Bronchial epithelial cell (primary cell): ENCODE measurements at places on chromosomes 6 and 20.

DNA sequence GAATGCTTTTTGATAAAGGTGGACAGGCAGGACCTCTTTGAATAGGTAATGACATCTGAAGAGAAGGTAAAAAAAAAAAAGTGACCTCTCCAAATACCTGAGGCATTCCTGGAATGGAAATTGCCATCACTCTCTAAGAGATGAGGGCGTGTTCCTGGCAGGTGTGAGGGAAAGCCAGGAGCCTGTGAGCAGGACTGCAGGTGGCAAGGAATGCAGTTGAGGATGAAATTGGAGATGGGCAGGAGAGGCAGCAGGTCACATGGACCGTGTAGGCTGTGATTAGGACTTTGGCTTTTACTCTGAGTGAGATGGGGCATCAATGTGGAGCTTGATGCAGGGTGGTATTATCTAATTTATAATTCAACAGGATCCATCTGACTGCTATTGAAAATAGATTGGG is 227.4 kb downstream of the LRFN2 start:
- DNase-seq = no peak

DNA sequence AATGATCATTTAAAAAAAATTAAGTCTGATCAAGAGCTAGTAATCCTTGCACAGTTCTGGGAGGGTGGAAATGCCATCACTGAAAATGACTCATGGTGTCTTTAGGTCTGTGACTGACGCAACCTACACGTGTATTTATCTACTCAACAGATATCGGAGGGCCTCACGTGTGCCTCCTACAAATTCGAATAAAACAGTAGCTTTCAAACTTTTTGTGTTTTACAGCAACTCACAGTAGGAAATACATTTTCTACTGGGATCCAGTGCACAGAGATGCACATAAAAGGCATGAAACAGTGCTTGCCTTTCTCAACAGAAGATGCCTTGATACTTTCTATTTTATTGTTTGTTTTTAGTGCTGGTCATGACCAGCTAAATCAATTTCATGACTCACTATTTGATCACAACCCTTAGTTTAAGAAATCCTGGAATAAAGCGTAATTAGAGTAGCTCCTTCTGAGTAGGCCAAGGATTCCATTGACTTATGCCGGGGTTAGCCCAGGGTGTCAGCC is 210.0 kb upstream of the SNX9 start:
- peak; percentile 95 for DNase-seq

GRCh38 chr6:148501178-148501590 is 158.5 kb downstream of the SASH1 start:
- peak; percentile 22 for DNase-seq

- no peak for DNase-seq
Measured at GRCh38 chr6:162690158-162690557, 37.4 kb downstream of the PRKN start.

DNA sequence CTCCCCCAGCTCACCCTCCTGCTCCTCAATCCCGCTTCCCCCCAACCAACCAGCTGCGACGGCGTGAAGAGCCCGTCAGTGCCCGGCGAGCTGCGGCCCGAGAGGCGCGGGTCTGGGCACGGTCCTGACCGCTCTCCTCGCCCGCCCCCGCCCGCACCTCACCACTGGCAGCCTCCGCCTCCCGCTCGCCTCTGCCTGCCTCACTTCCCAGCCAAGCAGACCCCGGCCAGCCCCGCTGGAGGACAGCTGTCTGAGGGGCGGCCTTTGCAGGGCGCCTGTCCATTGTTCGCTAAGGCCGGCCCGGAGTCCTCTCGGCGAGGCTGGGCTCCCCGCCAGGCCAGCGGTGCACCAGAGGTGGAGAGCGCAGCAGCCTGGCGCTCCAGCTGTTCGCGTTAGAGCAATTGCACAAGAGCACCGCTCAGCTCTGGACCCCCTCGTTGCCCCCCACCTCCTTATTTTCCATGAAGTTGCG is 1.3 kb downstream of the SOBP start:
- no peak for DNase-seq

DNA sequence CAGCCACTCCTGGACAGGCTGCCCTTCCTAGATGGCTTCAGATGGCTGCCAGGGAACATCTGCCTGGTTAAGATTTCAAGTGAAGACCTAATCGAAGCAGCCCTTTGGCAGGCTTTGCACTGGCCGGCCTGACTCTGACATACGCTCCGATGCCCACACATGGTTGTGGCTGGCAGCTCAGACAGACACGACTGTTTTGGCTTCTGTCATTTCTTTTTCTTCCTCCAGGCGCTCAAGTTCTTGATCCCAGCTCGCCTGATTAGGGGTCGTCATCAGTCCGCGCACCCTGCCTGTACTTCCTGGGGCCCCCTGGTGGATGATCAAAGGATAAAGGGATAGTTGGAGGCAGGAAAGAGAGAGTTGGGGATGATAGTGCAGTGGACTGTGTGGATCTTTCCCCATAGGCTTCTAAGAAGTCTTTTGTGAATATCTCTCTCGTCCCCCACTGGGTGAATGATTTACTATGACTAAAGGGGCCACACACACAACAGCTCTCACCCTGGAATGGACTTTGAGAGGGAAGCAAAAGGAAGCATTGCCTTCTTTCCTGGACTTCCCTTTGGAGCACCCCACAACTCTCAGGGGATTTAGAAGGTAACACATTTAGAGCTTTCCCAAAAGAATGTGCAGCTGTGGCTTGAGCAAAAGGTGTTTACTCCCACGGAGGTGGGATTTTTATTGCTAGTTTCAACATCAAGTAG is 21.4 kb upstream of the TRAM2 start:
- peak; percentile 28 for DNase-seq

- DNase-seq = no peak
Measured at GRCh38 chr6:116191881-116192280, 62.0 kb downstream of the TSPYL4 start.

DNA sequence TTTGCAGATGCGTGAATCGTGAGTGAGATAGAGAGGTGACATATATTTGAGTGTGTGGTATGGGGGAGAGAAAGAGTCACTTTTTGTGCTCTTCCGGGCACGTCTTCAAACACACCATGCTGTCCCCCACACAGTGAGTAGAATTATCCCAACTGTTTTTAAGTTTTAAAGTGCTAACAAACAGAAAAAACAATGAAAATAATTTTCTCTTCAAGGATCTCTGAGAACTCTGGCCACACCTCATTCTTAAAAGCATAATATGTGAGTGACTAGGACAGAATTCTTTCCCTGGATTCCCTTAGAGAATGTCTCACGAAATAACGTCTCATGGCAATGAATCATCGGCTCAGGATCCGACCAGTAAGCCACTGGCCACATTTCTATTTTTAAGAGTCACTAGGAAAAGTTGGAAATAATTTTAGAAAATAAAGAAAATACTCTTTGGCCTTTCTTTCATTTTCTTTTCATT is 235.7 kb upstream of the ZNF217 start:
- peak; percentile 98 for DNase-seq

DNA sequence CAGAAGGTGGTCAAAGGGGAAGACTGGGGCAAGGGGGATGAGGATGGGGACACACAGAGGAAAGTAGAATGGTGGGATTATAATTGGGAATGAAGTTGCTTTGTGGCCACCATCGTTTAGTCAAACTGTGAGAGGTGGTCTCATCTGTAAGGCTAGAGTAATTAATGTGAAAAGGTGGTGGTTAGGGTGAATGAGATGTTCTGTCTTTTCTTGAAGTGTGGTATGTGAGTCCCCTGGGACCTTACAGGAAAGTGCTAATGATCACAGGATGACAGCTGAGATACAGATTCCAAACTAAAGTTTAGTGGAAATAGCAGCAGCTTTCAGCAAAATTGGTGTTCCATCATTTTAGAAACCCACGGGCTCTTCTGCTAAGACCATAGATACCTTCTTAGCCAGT is 10.7 kb downstream of the ZFAND3 start:
- no peak for DNase-seq

DNA sequence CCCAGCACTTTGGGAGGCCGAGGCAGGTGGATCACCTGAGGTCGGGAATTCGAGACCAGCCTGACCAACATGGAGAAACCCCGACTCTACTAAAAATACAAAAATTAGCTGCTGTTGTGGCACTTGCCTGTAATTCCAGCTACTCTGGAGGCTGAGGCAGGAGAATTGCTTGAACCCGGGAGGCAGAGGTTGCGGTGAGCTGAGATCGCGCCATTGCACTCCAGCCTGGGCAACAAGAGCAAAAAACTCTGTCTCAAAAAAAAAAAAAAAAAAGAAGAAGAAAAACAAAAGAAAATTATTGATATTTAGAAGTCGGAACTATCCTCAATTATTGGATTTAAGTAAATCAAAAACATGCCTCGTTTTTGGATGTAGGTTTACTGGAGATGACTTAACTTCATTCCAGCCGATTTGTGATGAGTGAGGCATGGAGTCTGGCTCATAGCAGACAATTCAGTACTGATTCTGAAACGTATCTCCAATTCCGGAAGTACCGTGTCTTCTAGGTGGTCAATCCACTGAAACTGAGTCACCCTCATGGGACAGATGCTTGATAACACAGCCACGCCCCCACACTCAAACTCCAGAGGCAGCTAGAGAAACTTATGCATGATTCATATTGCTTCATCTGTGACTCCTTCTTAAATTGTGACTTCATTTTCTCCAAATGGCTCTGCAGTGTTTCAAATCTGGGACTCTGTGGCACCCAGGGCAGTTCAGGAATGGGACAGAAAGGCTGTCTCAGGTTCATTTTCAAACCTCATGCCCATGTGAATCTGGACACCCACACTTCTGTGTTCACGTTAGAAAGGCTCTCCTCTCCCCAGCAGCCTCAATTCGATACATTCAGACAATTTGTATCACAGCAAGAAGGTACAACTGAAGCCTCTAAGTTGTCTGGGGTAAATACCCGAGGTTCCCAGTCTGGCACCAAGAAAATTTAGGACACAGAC is 110.4 kb upstream of the ARMC2 start:
- DNase-seq = peak; percentile 100

GRCh38 chr6:149138699-149139294 is 178.7 kb upstream of the TAB2 start:
- DNase-seq = no peak

DNA sequence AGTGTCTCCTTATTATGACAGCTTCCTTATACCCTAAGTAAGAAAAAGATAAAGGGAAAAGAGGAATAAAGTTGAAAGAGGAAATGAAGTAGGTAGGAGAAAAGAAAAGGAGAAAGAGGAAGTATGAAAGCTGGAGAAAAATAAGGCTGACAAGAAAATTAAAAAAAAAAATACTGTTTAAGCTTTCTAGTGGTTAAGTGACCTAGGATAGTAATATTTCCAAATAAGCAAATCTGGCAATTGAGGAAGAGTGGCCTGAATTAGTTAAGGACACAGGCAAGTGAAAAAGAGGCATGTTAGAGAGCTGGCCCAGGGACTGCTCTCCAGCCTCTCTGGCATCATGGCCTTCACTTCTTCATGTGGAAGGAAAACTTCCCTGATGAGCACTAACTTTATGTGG is 76.5 kb upstream of the ADGRF1 start:
- DNase-seq = no peak

- no peak for DNase-seq
Measured at GRCh38 chr6:129684323-129684884, 25.6 kb downstream of the ARHGAP18 start.

GRCh38 chr20:43750774-43751166 is 24.0 kb upstream of the GTSF1L start:
- DNase-seq = peak; percentile 14

DNA sequence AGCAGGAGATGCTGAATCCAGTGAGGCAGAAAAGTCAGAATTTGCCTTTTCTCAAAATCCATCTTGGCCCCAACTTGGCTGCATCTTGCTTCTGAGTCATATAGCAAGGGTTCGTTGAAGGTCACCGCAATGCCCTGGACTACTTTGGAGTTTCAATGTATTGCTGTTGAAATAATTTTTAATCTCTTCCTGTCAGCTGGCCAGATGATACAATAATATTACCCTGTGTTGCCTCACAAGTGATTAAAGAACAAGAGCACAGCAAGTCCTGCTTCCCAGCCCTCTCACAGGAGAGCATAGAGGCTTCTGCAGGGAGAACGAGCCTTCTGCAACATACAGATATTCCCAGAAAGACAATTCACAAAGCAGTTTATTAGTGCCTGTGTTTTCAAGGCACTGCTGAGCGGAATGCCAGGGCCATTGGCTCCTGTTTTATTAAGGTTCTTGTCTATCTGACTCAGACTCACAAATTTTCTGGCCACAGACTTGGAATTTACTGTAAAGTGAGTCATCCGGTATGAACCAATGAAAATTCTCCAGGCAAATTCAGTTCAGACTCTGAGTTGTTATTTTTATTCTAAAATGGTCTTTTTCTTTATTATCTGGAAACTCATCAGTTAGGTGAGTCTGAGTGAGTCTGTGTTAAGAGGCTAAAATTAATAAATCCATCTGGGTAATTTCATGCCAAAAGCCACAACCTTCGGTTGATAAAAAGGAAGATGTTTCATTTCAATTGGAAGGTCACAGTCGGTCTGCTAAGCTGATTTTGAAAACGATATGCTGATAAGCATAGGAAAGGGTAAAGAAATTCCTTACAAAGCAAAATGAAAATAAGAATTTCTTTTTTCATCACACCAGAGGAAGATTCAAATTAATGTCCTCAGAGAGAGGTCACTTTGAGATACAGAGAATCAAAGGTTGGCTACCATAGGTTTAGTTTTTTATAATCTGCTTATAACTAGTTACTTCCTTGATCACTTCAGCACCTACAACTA is 289.4 kb upstream of the STXBP5 start:
- peak; percentile 89 for DNase-seq

GRCh38 chr6:152471456-152472265 is 165.5 kb downstream of the SYNE1 start:
- DNase-seq = no peak

DNA sequence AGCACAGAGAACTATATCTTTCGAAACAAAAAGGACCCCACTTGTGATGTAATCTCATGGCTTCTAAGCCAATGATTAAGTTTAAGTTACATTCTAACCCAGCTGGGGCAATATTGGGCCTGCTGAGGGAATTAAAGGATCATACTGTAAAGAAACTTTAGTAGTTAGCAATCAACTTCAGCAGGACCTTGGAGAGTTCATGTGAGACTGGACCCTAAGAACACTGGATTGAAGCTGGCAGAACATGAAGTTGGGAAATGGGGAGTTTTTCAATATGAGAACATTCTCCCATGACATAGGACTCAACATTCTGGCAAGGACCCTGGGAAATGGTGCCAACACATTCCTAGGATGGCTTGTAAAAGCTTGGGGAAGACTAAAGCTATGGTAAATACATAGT is 516.2 kb downstream of the PKHD1 start:
- DNase-seq = no peak

DNA sequence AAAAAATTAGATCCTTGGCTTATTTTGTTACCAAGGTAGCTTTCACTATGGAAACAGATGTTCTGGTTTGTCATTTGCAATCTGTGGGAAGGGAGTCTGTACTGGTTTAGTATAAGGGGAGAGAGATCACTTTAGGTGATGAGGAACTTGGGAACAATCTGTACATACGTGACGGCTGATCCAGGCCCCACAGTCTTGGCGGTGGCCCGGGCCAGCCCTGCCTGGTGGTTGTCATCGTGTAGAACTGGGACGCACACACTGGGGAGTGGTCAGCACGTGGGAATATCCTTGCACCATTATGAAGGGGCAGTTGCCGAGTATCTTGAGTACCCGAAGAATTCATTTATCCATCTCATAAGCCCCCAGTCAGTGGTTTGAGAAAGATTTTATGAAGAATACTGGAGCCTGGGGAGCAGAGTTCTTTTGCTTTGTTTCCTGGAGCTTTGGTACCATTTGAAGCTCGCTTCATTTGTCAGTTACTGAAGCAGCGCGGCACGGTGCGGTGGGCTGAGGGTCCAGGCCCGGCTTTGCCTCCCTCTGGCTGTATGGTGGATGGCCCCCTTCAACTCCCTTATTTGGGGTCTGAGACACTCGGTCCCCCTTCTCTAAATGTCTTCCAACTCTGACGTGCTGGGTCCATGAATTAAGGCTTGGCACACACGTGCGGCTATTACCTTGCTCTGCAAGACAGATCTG is 22.8 kb upstream of the CLDN20 start:
- no peak for DNase-seq
